ENCODE measurements at places on chromosomes 11 and 22. TPM values are rescaled to one million over a fixed set of nuclear protein-coding genes. Genes with fewer than 3 reads are reported as not detected.
A peak's percentile ranks its signal among the peaks of the same experiment; 100 is the strongest.

The RIBC2 gene
- total RNA-seq: not detected

The LMO1 gene
- 0.20 TPM for total RNA-seq

The FZD4 gene
- 5.8 TPM for total RNA-seq

- no peak overlapping the region for H3K27ac ChIP-seq
- no peaks in the 10 kb centered on the region for H3K4me1 ChIP-seq
- no peaks in the 10 kb centered on the region for H3K36me3 ChIP-seq
- no peak overlapping the region for H3K4me3 ChIP-seq
- H3K27me3 ChIP-seq: no peaks in the 10 kb centered on the region
Observed at GRCh38 chr22:20219667-20220628, 48.2 kb downstream of the RTN4R start.

- no peaks in the 10 kb centered on the region for H3K4me1 ChIP-seq
- no peaks in the 10 kb centered on the region for H3K27me3 ChIP-seq
- H3K4me3 ChIP-seq: no peak overlapping the region
- no peak for DNase-seq
- H3K27ac ChIP-seq: no peak overlapping the region
Observed at GRCh38 chr22:29985912-29986311, 94.4 kb upstream of the HORMAD2 start.

DNA sequence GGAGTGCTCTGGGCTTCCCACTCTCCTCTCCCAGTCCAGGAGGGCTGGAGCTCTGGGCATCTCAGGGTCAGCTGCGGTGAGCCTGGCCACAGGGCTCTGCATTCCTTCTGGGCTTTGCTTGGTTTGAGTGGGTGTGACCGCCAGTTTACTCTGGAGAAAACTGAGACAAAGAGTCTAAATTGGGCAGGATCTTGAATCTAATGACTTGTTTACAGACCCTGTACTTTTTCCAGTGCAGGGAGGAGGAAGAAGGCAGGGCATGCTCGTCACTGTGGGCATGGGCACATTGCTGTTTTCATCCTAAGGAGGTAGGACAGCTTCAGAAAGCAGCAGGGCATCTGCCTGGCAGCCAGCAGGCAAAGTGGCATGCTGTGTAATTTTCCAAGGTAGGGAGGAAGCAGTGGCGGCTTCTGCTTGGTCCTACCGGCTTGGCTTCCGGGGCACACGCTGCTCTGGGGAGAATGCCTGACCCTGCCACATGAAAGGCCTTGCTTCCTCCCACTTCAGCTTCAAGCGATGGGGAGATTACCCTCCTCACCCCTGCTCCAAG lies 22.9 kb downstream of the FLI1 start:
- no peaks in the 10 kb centered on the region for H3K36me3 ChIP-seq
- H3K27ac ChIP-seq: no peak overlapping the region
- H3K27me3 ChIP-seq: no peaks in the 10 kb centered on the region

DNA sequence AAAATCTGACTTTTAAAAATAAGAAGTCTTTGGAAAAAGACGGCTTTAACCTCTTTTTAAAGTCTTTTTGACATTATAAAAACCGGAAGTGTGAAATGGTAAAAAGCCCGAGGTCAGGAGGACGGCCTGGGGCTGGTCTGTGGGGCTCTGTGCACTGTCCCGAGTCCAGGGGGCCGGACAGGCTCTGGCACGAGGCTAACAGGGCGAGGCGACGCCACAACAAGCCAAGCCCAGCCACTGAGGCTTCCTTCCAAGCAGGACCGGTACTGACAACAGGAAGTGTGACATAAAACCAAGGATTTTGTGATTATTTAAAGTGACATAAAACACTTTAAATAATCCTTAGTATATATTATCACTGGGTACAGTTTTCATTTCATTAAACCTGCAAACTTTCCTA lies 39.2 kb downstream of the BRD1 start:
- DNase-seq: no peak
- H3K27ac ChIP-seq: no peak overlapping the region
- H3K4me3 ChIP-seq: no peak overlapping the region
- H3K27me3 ChIP-seq: no peaks in the 10 kb centered on the region
- peaks cover 3% of the 10 kb centered on the region for H3K4me1 ChIP-seq
- H3K36me3 ChIP-seq: peaks cover 82% of the 10 kb centered on the region

GRCh38 chr11:96167203-96167758 lies 175.7 kb downstream of the MAML2 start:
- no peaks in the 10 kb centered on the region for H3K36me3 ChIP-seq
- no peak overlapping the region for H3K27ac ChIP-seq
- H3K27me3 ChIP-seq: no peaks in the 10 kb centered on the region
- no peak overlapping the region for H3K4me3 ChIP-seq
- H3K4me1 ChIP-seq: peaks cover 7% of the 10 kb centered on the region

- peak overlapping the region; percentile 76 for H3K27ac ChIP-seq
- H3K4me3 ChIP-seq: no peak overlapping the region
- peaks cover 22% of the 10 kb centered on the region for H3K4me1 ChIP-seq
- no peaks in the 10 kb centered on the region for H3K27me3 ChIP-seq
Observed at GRCh38 chr11:75413864-75414263, 14.5 kb downstream of the RPS3 start.

DNA sequence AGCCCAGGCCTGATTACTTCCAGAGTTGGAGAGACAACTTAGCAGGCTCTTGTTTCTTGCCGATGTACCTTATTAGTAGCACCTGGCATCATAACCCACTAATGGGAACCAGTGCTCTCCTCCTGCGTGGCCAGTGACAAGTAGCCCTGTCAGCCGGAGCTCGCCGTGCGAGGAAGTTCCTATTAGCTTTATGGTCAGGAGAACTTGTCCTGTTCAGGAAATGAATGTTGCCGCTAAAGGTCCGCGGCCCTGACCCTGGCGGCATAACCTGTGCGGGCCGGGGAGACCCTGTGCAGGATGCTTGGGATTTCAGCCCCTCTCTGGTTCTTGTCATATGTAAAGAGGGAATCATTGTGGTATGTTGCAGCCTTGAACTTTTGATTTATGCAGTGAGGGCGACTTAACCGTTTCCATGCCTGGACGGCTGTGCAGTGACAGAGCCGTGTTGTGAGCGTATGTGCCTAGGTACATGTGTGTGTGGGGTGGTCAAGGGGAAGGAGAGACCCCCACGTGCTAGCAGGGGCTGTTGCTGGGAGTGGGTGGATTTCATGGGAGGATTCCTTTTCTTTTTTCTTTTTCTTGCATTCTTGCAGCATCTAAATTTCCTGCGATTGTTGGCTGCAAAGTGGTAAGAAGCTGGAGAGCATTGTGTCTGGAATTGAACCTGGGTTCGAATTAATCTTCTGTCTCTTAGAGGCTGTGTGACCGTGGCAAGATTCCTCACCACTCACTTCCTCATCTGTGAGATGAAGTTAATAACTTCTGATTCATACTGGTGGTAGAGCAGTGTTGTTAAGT lies 15.2 kb downstream of the ZBTB16 start:
- no peak overlapping the region for H3K4me3 ChIP-seq
- no peaks in the 10 kb centered on the region for H3K4me1 ChIP-seq
- no peak overlapping the region for H3K27ac ChIP-seq
- DNase-seq: no peak
- H3K36me3 ChIP-seq: no peaks in the 10 kb centered on the region

- no peak for DNase-seq
- H3K36me3 ChIP-seq: no peaks in the 10 kb centered on the region
- no peaks in the 10 kb centered on the region for H3K27me3 ChIP-seq
- H3K4me3 ChIP-seq: no peak overlapping the region
- H3K4me1 ChIP-seq: no peaks in the 10 kb centered on the region
Observed at GRCh38 chr11:127994736-127995135, 592.6 kb downstream of the ETS1 start.

- H3K4me3 ChIP-seq: no peak overlapping the region
- H3K27me3 ChIP-seq: no peaks in the 10 kb centered on the region
- H3K36me3 ChIP-seq: no peaks in the 10 kb centered on the region
- no peaks in the 10 kb centered on the region for H3K4me1 ChIP-seq
- DNase-seq: no peak
- H3K27ac ChIP-seq: no peak overlapping the region
Observed at GRCh38 chr11:72954860-72955259, 140.6 kb downstream of the ATG16L2 start.

- no peak overlapping the region for H3K27ac ChIP-seq
- no peaks in the 10 kb centered on the region for H3K27me3 ChIP-seq
- no peak for DNase-seq
- H3K36me3 ChIP-seq: no peaks in the 10 kb centered on the region
- no peak overlapping the region for H3K4me3 ChIP-seq
Observed at GRCh38 chr11:133206313-133207005, 325.8 kb downstream of the OPCML start.

DNA sequence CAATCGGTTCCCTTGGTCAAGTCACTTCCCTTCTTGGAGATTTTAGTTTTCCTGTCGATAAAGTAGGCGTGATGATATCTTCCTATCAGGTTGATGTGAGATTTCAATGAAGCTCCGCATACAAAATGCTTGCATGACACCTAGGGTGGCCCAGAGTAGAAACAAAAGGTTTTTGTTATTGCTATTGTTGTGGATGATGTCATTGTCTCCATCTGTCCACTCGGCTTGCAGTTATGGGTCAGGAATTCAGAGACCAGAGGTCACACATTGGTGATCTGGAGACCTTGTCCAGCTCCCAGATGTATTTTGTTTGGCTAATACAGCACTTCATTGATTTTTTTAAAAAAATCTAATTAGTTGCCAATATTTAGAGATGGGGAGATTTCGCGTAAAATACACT lies 382.1 kb downstream of the MN1 start:
- no peak overlapping the region for H3K4me3 ChIP-seq
- H3K36me3 ChIP-seq: no peaks in the 10 kb centered on the region
- DNase-seq: peak; percentile 42
- H3K4me1 ChIP-seq: peaks cover 57% of the 10 kb centered on the region
- no peaks in the 10 kb centered on the region for H3K27me3 ChIP-seq
- peak overlapping the region; percentile 79 for H3K27ac ChIP-seq

- H3K4me3 ChIP-seq: no peak overlapping the region
- H3K36me3 ChIP-seq: peaks cover 18% of the 10 kb centered on the region
- H3K4me1 ChIP-seq: no peaks in the 10 kb centered on the region
- no peaks in the 10 kb centered on the region for H3K27me3 ChIP-seq
- H3K27ac ChIP-seq: no peak overlapping the region
Observed at GRCh38 chr11:1292018-1292643, 17.3 kb downstream of the TOLLIP start.

DNA sequence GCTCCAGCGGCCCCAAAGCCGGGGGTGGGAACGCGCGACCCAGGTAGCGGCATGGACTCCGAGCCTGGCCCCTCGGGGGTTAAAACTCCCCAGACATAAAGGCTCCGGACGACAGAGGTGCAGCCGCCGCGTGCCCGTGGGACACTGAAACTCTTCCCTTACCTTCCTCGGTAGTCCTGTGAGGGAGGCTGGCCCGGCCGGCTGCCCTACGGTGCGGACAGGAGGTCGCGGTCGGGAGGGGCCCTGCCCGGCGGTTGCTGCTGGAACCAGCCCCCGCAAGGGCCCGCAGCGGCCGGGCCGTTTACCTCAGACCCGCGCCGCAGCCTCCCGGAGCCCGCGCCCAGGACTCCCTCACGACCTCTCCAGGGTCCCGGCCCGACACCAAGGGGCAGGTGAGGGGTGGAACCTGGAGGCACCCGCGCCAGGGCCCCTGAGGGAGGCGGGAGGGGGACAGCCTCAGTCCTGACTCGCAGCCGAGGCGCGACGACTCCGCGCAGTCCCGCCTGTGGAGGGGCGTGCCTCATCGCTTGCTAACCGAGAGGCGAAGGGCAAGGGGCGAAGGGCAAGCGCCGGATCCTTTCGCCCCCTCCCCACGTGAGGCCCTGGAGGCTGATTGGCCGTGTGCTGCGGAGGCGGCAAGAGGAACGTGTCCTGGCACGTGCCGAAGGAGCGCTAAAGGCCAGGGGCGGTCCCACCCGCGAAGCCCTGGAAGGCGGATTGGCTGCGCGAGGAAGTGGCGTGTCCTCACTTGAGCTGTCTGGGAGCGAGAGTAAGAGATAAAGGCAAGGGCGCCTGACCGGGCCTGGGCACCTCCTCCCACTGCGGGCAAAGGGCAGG lies at the start of gene UPB1:
UPB1 (plus strand) TSS at position 805 of the 837 bp plus-strand sequence. CDS start 72 bp downstream, outside the sequence.
- H3K27me3 ChIP-seq: no peaks in the 10 kb centered on the region
- no peak within 1 kb of the TSS for H3K4me3 ChIP-seq
- H3K36me3 ChIP-seq: no peaks in the 10 kb centered on the region
- DNase-seq: no peak
- no peak within 1 kb of the TSS for H3K27ac ChIP-seq

DNA sequence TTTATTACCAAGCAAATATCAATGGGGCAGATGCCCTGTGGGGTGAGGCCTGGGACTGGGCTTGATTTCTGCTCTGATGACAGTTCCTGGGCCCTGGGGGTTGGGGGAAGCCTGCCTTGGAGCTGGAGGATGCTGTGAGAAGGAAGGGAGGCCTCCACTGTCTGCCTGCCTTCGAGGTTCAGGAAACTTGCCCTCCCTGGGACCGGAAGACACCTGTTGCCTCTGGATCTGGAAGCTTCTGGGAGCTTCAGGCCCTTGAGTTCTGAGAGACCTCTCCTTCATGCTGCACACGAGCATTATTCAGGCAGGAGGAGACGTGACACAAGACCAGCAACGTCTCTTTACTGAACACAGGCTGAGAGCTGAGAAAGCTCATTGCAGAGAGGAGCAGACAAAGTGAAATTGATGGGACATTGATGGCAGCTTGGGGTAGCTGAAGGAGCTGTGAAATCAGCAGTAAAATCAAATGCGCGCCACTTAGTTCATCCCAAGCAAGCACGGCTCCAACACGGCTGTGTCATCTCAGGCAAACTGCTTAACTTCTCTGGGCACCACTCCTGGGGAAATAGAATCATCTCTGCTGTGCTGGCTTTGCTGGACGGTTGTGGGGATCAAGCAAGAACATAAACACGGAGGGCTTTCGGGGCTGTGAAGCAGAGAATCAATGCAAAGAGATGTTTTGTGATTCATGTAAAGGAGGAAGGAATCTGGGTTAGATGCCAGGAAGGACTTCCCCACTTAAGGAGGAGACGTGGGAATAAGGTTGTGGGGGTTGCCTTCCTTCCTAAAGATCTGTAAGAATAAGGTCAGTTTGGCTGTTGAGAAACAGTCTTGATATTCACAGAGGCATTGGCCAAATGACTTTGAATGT lies 64.5 kb downstream of the TP53I11 start:
- no peak for DNase-seq
- H3K27ac ChIP-seq: 0 out of 2 replicates have a peak overlapping the region, but pooled peaks have one; percentile 5
- H3K4me3 ChIP-seq: no peak overlapping the region
- H3K4me1 ChIP-seq: peaks cover 45% of the 10 kb centered on the region

- no peak overlapping the region for H3K27ac ChIP-seq
- H3K4me1 ChIP-seq: no peaks in the 10 kb centered on the region
- DNase-seq: peak; percentile 33
Observed at GRCh38 chr11:82718307-82718706, 15.4 kb downstream of the FAM181B start.

GRCh38 chr11:46386005-46386578 lies 4.6 kb downstream of the MDK start:
- no peaks in the 10 kb centered on the region for H3K27me3 ChIP-seq
- no peak for DNase-seq
- H3K36me3 ChIP-seq: no peaks in the 10 kb centered on the region
- H3K4me3 ChIP-seq: no peak overlapping the region
- H3K4me1 ChIP-seq: peaks cover 10% of the 10 kb centered on the region
